NCI-H2107 (cell line): ENCODE measurements at places on chromosomes 3 and 15.

GRCh38 chr15:78691851-78692421 is 50.9 kb upstream of the CHRNB4 start:
- no peak for DNase-seq

DNA sequence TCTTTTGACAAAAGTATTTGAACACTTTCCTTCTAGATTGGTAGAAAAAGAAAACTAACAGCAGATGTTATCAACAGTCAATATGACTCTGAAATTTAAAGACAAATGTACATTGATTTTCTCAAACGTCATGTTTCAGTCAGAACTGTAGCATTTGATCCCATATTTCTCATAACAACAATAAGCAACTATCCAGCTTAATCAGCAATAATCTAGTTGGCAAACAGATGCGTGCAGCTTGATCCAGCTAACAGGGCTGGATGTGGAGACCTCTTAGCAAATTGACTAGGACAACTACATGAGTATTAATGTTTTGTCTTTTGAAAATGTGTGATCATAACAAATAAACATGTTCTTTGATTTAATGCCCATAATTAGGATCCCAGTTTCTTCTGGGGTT is 94.0 kb upstream of the STT3B start:
- no peak for DNase-seq

DNA sequence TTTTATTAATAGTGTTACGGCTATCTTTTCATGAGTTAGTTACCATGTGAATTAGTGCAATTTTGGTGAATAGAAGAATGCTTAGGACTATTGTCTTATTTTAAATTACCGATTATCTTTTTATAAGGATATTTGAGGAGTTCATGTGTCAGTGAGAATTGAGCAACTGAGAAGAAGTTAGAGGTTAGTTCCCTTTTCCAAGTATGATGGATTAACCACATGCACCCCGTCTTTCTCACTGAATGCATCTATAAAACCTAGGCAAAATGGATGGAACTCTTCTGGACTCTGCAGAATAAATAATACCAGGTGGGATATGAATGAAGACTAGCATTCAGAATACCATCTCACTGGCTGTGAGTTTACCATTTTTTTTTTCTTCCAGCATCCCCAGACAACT is 74.3 kb downstream of the TCF12 start:
- DNase-seq: no peak

- DNase-seq: no peak
Observed at GRCh38 chr3:81735334-81735733, 26.1 kb downstream of the GBE1 start.

GRCh38 chr3:103810167-103810566 is 1375.4 kb downstream of the ZPLD1 start:
- DNase-seq: no peak

DNA sequence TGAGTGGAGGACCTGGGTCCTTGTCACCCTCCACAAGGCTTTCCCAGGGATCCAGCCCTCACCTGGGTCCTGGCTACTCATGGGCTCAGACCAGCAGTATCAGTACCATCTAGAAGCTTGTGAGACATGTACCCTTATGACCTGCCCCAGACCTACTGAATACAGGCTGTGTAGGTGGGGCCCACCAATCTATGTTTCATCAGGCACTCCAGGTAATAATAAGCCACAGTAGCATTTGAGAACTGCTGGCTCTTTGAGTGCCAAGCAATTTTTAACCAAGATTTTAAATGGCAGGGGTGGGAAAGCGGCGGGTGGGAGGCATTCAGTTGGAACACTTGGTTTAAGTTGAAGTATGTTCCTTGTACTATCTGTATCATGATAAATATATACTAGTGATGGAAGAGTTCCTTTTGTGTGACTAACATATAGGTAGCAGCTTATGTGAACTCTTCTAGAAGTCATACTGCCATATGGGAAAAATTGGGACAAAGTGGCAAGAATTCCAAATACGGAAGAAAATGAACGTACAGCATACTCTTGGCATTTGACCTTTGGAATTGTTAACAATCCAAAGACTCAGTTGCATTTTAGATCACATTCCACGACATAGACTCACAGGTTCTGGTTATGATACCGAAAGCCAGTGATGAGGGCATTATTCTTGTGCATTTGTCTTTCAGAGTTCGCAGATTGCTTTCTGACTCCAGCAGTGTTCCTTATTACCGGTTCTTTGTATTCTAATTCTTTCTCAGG is 190.4 kb downstream of the GHSR start:
- no peak for DNase-seq

DNA sequence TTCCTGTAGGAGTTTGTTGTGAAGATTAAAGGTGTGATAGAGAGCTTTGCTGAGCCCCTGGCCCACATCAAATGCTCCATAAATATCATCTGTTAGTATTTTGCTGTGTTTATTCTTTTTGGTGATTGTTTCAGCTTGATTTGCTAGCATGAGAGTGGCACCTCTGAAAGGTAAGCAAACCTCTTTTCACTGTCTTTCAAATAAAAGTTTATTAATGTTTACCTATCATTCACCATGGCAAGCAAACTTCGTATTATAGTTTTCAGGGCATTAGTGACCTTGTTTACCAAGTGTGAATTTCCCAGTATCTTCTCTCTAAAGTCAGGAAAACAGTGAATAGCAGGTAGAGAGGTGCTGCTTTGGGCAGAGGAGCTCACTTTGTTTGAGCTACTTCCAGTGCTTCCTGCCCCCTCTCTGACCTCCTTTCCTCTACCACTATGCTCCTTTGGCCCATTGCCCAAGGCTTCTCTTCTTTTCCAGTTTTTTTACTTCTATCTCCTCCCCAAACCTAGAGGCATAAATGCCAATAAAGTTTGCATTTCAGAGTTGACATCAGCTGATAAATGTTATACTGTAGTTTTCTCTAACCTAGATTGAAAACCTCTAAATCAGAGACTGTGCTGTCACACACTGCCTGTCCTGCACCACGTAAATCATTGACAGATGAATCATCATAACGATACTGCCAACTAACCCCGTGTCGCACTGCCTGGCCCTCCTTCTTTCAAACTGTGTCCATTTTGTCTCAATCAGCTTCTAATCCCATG is 569.0 kb downstream of the TUSC7 start:
- DNase-seq: no peak

GRCh38 chr3:125436921-125437320 is 61.8 kb upstream of the ZNF148 start:
- no peak for DNase-seq

DNA sequence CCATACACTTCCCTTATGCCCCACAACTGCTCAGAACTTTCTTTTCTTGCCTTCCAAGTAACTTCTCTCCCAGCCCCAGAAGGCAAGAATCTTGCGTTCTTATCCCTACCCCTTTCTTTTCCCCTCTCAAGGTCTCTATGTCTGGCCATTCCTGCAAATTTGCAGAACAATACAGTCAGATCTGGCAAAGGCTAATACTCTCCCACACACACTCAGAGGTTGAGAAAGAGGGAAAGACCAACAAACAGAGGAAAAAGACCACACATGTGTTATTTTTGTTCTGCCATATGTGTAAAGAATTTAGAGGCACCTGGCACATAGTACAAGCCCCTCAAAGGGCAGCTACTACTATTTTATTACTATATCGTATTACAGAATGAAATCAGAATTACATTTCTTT is 25.7 kb downstream of the GJD2 start:
- no peak for DNase-seq

GRCh38 chr15:68537097-68537496 is 41.7 kb upstream of the CORO2B start:
- no peak for DNase-seq

DNA sequence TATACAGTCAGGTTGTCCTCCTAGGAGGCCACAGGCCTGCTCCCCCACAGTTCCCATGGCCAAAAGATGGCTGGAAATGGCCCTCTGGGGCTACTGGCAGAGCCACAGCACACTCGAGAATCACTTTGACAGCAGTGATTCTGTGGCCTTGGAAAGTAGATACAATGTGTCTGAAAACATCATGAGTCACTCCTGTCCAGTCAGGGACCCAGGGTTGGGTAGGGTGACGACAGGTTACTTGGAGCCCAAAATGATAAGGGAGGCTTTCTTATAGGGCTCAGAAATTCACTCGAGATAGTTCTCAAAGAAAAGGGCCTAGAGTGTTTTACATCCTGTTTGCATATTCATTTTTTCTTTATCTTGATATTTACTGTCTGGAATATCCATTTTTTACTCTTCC is 24.3 kb downstream of the MRPS25 start:
- no peak for DNase-seq

DNA sequence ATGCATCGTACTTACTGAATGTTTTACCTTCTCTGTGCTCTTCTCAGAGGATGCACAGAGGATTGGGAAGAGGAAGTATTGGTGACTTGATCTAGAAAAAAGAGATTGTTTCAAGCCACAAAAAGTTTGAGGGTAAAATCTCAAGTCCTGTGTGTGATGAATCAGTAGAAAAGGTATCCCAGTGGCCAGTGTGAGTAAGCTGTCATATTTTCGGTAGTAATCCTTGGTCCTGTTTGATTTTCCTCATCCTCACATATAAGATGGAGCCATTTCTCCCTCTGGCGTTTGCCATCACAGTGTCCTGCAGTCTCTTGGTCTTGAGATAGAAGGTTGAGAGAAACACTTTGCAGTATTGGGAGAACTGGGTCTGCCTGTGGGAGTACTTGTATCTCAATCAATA is 166.8 kb downstream of the LPP start:
- DNase-seq: no peak

DNA sequence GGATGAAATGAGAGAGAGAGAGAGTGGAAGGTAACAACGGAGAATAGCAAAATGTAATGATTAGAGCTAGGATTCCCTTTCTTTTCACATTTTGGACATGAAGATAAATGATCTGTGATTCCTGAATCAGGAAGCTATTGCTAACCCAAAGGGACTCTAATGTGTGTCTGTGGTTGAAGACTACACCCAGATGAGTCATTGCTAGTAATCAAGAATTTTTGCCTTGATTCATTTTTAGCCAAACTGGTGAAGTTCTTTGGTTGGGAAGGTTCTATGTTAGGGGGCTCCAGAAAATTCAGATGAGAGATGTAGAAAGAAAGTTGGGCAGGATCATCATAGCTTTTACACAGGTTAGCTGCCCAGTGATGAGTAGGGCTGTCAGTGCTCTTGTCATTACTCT is 116.4 kb downstream of the DUT start:
- DNase-seq: no peak

DNA sequence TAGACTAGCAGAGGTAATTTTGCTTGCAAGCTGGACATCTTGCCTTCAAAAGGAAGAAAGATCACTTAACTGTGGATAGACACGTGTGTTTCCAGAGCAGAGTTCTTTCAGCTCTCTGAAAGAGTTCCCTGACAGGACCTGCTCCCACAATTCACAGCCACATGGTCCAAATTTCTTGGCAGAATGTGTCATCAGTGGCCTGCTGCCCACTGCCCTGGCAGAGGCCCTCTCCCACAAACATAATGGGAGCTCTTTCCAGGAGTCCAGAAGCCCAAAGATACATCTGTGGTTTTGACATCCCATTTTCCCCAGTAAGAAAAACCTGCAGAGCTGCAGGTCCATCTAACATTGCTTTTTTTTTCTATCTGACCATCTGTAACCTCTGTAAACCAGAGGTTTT is 48.3 kb downstream of the SERPINI1 start:
- DNase-seq: no peak

DNA sequence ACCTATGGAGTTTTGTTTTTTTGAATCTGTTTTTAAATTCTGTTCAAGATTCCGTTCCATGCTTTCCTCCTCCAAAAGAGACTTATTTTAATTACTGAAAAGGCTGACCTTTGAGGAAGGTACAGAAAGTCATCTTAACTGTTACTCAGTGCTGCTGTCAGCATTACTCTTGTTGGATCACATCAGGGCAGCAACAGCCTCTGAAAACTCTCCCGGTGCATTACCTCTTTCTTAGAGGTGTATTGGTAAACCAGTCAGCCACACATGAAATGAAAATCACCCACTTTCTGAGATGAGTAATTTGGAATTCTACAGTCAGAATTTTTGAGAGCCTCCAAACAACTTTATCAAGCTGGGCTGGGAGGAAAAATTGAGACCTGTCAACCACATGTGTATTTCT is 88.5 kb upstream of the LIMD1 start:
- no peak for DNase-seq

DNA sequence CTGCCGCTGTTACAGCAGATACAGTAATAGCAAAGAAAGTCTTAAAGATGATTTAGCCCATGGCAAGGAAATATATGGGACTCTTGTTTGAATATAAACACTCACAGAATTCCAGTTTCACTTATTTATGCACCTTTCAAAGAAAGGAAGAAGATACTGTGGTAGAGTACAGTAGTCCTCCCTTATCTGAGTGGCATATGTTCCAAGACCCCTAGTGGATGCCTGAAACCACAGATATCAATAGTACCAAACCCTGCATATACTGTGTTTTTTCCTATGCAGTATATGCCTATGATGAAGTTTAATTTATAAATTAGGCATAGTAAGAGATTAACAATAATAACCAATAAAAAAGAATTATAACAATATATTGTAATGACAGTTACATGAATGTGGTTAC is 8.2 kb downstream of the MAP2K1 start:
- no peak for DNase-seq

DNA sequence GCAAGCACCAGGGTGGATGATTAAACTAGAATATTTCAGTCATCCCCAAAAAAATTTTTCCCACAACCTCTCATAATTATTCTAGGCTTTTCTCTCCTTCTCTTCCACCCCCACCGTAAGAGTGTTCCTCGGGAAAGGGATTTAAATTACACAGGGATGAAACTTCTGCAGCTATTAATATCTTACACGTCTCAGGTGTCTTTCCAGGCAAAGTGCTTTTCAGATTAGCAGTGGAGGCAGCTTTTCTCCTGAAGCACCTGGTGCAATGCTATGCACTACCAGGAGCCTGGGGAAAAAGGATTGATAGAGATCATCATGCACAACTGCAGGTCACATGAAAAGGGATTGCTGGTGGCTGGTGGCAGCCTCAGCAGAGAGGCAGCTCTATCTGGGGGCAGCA is 250.4 kb downstream of the NTRK3 start:
- no peak for DNase-seq

GRCh38 chr3:157816296-157816695 is 289.9 kb downstream of the SHOX2 start:
- no peak for DNase-seq

GRCh38 chr15:89543389-89543788 is 31.9 kb upstream of the TICRR start:
- no peak for DNase-seq

GRCh38 chr15:62240121-62241096 is 75.3 kb upstream of the C2CD4B start:
- no peak for DNase-seq

DNA sequence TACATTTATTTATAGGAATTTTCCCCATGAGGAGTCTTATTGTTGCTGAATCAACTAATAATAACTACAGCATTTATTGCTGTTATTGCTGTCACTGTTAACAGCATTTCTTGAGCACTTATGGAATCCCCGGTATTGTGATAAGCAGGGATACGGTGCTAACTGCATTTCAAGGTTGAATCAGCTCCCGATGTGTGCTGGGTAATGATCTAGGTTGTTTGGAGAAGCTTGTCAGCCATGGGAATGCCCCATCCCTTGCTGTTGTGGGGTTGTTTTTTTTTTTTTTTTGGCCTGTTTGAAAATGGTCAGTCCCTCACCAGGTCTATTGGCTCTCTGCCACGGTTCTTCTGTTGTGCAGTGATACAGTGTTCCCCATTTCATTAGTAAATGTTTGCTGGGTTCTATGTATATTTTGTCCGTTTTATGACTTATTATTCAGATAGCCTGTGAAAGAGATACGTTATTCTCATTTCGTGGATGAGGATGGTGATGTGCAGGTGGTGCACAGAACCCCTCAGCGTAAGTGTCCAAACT is 48.5 kb downstream of the MED12L start:
- no peak for DNase-seq

- no peak for DNase-seq
Observed at GRCh38 chr3:36918050-36918449, 26.8 kb downstream of the TRANK1 start.

- DNase-seq: no peak
Observed at GRCh38 chr3:115359536-115359935, 212.4 kb upstream of the ZBTB20 start.
